Choroid plexus epithelial cell (primary cell): ENCODE measurements at places on chromosomes 1 and 21.

- DNase-seq: no peak
These were observed 121.1 kb downstream of the FOXD2 start for GRCh38 chr1:47558601-47559593.

DNA sequence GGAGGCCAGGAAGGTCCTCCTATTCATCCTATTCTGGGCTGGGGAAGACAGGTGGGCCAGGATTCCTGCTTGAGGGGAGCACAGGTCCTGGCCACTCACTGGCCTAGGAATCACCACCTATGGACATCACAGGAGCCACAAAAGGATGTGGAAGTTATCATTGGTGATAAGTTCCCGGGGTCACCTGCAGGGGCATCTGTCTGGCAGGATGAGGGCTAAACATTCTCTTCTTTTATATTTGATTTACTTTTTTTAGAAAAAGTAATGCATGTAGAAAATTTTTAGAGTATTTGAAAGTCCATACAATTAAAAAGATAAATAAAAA is 33.2 kb upstream of the KIAA0040 start:
- DNase-seq: no peak

- DNase-seq: no peak
These were observed 193.2 kb downstream of the LHX8 start for GRCh38 chr1:75327395-75327794.

GRCh38 chr1:64601207-64601606 is 131.3 kb downstream of the CACHD1 start:
- no peak for DNase-seq

- DNase-seq: no peak
These were observed 311 bp downstream of the SPEN start for GRCh38 chr1:15847893-15848142.

- no peak for DNase-seq
These were observed 873 bp upstream of the PI4KB start for GRCh38 chr1:151327903-151328674.

- no peak for DNase-seq
These were observed 553.3 kb upstream of the USP24 start for GRCh38 chr1:55768327-55768952.

DNA sequence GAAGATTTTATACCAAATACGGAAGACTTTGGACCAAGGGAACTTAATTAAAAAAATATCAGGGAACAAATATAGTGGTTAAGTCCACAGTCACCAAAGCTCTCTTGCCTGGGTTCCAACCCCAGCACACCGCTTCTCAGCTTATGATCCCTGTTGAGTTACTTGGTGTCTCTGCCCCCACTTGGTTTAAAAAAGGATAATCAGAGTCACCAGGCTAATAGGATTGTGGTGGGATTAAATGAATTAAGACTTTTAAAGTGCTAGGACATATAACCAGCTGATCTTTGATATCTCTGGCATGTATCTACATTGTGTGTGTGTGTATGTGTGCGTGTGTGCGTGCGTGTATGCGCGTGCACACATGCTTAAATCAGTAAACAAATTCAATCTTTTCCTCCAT is 474.7 kb upstream of the DAB1 start:
- no peak for DNase-seq

- DNase-seq: peak; percentile 66
These were observed 33.7 kb downstream of the PTP4A2 start for GRCh38 chr1:31904339-31905092.

DNA sequence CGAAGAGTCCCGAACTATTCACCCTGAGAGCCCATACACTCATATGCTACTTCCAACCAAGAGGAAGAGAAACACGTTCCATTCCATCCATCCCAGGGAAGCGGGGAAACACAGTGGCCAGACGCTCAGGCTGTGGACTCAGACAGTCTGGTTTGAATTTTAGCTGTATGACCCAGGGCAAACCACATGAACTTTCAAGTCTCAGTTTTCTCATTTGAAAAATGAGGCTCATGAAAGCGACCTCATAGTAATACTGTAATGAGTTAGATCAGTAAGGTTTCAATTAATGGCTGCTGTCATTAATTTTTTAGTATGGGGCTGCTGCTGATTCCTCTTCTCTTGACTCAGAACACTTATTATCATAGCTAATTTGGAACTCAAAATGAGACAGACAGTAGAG is 1.5 kb downstream of the FCRL4 start:
- DNase-seq: no peak

- no peak for DNase-seq
These were observed 19.8 kb downstream of the RAP1GAP start for GRCh38 chr1:21649315-21649714.

DNA sequence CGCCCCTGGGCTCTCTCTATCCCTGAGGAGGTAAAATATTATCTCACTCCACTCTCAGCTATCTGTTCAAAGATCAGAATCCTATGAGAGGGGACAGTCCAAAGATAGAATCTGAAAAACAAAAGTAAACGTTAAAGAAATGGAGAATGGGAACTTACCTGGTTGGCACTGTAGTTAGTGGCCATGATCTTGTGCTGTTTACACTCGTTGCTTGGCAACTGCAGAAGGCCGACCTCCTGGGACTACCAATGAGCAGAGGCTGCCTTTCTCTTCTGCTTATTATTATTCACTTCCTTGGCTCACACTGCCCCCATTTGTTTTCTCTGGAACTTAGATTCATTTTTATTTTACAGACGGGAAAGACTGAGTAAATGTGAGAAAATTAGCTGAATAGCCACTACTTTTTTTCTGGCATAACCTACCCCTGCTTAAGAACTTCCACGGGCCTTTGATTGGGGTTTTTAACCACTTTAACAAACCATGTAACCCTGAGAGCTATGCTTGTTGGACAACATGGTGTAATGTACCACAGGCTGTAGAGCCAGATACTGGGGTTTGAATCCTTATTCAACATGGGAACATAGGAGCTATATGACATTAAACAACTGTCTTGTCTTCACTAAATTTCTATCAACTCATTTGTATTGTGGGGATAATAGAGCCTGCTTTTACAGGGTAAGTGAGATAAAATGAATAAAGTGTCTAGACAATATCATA is at the start of gene CFAP126:
Gene CFAP126 (minus strand): TSS at position 193 of the 717 bp plus-strand sequence. CDS start 8 bp downstream, at position 185.
- DNase-seq: peak; percentile 95

GRCh38 chr1:3063379-3064295 is 5.4 kb upstream of the PRDM16 start:
- DNase-seq: no peak

GRCh38 chr1:235127732-235128455 is 743 bp downstream of the TOMM20 start:
- DNase-seq: peak; percentile 29

- peak; percentile 26 for DNase-seq
These were observed 47.7 kb downstream of the CXADR start for GRCh38 chr21:17560377-17561025.

GRCh38 chr1:153532769-153533599 is 2.8 kb downstream of the S100A6 start:
- peak; percentile 87 for DNase-seq

DNA sequence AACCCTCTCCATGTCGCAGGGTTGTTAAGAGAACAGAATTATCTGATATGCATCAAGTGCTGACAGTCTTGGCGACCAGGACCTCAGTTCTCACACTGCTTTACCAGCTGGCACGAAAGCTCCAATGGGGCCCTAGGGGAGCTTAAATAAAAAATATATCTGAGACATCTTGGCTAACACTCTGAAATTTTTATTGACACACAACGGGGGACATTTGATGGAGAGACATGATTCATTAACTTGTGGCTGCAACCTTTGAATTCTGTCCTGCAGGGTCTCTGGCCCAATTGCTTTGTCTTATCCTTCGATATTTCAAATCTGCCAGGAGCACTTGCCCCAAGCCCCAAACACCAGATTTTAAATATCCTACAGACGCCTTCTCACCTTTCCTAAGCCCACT is 567.0 kb downstream of the AJAP1 start:
- DNase-seq: no peak

- peak; percentile 60 for DNase-seq
These were observed 293.1 kb upstream of the LYPLAL1 start for GRCh38 chr1:218880484-218881060.

DNA sequence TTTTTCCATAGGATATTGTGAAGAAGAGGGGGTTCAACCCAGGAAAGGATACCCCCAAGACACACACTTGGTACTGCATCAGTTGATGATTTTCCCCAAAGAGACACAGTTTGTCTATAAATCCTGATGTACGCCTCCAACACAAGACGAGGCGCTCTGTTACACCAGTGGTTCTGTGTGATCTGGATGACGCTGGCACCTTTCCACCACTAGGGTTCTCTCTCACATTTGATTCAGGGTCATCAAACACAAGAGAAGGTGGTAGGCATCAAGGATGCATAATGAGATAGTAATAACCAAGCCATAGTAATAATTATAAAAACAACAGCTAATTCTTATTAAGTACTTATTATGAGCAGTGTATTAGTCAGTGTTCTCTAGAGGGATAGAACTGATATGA is 508.8 kb upstream of the ZP4 start:
- DNase-seq: peak; percentile 6

- no peak for DNase-seq
These were observed 85.3 kb downstream of the LEPR start for GRCh38 chr1:65505547-65506300.

GRCh38 chr1:84010136-84010535 is 11.2 kb upstream of the TTLL7 start:
- DNase-seq: no peak

GRCh38 chr1:3716351-3716750 is 35.9 kb upstream of the CCDC27 start:
- no peak for DNase-seq

DNA sequence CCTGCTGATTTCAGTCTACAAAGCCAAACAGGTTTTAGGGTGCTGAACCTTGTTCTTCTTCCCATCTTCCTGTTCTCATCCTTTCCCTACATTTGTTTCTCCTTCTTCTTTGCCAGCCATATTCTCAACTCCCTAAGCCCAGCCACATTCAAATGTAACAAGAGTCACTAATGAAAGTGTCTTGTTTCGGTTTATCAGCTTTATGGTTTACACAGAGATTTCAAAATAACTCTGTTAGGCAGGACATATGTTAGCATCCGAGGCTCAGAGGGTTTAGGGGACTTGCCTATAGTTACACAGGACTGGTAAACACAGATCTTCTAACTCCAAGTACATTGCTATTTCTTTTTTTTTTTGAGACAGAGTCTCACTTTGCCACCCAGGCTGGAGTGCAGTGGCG is 61.3 kb downstream of the NDUFS5 start:
- DNase-seq: no peak

- DNase-seq: peak; percentile 2
These were observed 261.6 kb downstream of the CAMTA1 start for GRCh38 chr1:7046891-7047290.

GRCh38 chr1:209670441-209671082 is 4.7 kb upstream of the G0S2 start:
- peak; percentile 51 for DNase-seq

DNA sequence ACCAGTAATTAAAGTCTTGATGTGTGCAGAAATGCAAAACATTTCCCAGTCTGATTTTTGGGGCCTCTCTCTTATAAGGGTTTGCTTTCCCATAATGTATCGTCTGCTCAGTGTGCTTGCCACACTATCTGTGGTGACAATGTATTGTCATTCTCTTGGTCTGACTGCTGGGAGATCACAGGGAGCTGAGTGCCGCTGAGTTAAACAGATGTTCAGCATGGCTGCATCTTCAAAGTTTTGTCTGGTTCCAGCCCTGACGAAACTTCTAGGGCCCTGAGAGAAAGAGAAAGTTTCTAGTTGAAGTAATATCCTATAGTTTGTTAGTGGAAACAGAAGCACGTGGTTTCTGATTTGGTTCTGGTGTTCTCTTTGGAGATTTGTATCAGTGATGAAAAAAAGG is 42.6 kb downstream of the DNM3 start:
- DNase-seq: no peak

DNA sequence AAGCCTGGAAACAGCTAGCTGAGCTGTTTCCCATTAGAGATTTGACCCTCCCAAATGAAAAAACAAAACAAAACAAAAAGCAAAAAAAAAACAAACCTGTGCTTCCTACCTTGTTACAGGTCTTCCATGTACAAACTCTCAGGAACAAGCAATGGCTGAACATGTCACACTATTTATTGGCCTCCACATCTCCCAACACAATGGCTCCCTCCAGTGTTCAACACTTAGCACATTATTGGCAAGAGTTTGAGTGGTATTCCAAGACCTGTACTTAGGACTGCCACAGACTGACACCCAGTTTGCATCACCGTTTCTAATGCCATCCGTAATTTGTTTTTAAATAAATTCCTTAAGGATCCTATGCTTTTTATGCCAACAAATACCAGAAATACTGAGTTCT is 195.0 kb upstream of the OLFM3 start:
- peak; percentile 25 for DNase-seq

DNA sequence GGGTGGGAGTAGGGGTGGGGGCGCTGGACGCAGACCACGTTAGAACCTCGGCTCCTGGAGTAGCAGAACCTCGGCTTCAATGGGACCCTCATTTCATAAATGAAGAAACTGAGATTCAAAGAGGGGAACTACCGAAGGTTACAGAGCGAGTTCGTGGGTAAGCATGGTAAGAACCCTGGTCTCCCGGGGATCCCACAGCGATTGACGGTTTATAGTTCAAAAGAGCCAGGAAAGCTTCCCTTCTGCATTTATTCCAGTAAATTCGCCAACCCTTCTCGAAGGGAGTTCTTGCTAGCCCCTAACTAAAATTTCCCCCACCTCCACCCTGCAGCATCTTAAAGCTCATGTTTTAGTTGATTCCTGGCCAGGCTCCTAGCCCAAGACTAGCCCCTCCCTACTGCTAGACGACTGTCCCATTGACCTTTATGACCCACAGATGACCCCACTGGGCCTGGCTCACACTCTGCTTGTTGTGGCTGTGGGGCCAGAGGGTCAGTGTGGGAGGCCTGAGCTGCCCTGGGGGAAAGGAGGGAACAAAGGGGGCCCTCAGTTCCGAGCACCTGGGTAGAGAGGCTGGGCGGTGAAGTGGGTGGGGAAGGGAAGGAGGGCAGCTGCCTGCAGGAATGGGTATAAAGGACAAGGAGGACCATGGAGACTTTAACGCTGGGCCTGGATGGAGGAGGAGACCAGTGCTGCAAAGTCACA is 558 bp upstream of the KIF21B start:
- no peak for DNase-seq

DNA sequence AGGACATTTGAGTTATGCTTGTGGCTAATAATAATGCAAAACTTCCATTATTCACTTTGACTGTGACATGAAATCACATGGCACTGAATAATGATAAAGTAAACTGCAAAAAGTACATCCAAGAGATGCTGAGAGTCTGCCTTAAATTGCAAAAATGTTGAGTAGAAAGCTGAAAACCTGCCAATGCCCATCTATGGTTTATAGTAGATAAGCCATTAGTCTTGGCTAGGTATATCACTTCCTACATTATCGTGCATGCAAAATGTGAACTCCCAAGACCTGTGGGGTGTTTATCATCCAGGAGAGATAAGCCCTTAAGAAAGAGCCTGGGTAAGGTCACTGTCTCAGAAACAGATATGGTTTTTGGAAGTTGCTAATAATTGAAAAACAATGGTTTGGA is 208.7 kb upstream of the DPYD start:
- no peak for DNase-seq
